ENCODE measurements at places on chromosomes 4 and X.

DNA sequence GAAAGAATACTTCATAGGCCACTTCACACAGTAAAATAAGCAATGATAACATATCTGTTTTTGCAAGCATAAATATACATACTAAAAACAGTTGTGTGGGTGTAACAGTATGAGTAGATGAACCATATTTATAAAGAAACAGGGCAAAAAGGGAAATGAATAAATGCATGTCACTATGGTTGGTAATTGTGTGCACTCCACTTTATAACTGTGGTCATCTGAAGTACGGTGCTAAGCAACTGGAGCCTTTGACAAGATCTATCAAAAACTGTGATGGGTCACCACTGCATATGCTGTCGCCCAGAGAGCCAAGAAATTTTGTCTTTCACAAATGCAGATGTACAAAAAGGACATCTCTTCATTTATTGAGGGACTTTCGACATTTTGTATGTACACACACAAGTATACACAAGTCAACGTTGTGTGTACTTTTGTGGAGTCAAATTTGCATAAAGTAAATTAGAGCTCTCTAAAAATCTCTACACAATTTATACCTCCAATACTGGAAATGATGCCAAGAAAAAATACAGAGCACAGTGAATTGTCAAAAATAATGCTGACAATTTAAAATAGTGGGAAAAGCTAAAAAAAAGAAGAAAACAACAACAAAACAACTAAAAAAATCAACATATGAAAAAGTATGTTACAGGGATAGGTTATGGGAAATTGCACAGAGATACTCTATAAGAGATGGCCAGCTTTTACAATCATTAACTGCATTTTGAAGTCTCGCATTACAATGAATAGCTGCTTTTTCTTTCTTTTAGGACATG lies 123.1 kb upstream of the ENPEP start:
- no peak for DNase-seq

DNA sequence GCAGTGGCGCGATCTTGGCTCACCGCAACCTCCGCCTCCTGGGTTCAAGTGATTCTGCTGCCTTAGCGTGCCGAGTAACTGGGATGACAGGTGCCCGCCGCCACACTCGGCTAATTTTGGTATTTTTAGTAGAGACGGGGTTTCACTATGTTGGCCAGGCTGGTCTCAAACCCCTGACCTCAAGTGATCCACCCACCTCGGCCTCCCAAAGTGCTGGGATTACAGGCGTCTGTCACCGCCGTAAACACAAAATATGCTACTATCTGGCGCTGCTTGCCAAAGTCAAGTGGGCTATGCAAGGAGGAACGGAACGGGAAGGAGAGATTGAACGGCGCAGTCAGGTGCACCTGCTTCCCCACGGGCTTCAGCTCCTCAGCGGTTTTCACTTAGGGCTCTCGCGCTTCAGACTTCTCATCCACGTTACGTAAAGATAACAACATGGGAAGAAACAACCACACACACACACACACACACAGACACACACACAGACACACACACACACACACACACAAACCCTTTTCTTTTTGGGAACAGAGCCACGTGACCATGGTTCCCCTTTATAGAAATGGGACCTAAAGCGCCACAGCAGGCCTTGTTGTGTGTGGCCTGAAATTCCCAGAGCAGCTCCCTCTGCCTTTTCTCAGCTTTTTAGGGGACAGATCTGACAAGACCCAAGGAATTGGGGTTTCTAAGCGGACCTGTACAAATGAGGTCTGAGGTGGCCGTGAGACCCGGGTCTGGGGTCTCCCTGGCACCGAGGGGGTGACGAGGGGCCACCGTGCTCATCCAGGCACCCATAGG lies 1.5 kb downstream of the P2RY8 start:
- no peak for DNase-seq

DNA sequence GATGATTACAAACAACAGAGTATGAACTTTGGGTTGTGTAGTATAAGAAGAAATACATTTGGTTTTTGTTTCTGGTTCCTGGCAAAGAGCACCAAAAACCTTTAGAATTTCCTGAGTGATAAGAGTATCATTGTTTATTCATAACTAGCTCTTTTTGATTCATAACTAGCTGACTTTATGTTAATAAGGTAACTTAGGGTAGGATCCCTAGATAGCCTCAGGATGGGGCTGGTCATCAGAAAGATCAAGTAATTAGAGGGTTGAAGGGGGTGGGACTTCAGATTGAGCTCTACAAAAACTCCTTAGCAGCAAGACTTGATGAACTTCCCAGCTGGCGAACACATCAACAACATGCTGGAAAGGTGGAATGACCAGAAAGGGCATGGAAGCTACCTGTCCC lies 166.5 kb downstream of the SCFD2 start:
- DNase-seq = no peak

DNA sequence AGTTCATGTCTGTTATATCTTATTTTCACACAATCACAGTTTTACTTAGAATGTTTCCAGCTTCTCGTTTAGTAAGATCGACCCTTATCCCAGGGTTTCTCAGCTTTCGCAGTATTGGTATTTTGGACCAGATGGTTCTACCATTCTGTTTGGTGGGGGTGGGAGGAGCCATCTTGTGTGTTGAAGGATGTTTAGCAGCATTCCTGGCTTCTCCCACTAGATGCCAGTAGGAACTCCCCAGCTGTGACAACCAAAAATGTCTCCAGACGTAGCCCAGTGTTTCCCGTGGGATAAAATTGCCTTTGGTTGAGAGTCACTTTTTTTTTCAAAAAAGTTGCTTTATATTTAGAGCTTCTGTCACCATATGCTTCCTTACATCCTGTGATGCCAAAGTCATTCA lies 90.9 kb upstream of the TLR2 start:
- DNase-seq = no peak

DNA sequence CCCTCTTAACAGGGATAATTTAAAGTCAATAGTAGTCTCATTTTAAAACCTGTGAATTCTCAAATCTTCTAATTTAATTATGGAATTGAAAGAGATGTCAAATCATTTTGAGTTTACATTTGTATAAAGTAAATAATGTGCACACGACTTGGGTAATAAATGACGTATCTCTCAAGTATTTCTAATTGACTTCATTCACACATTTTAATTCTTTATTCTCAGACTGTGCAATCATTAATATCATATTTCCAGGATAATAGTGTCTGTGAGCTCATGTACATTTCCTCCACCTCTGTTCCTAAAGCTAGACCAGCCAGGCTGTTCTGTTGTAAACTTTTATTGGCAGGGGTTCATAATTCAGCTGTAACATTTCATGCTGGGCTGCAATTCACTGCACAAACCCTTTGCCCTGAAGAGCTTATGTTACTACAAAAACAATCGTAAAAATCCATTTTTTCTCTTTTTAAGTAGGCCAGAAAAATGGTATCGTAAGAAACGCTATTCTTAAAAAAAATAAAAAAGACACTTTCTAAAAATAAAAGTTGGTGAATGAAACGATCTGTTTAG lies 1103.1 kb upstream of the TENM3 start:
- DNase-seq = peak; percentile 4

DNA sequence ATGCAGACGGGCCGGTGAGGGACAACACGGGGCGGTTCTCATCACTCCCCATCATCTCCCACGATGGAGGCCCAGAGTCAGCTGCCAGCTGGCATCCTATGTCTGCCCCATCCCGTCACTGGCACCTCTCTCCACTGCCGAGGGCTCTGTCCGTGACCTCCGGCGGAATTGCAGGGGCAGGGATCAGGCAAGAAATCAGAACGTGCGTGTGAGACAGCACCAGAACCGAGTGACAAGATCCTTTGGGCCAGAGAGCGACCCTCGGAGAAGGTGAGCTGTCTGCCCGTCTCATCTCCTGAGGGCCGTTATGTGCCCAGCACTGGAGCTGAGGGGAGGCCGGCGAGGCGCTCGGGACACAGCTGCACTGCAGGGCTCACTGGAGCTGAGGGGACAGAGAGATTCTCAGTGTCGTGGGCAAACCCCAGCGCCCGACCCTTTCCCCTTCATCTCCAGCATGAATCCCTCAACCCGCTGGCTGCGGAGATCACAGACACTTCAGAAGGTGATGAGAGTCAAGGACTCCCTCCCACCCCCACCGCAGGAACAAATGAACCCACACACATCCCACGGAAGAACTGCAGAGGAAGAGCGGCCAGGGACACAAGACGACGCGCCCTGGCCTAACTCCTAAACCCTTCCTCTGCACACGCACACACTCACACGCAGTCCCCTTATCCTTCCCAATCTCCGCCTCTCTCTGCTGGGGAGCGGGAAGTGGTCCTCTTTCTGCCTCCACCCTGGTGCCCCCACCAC lies 128.7 kb downstream of the AFAP1 start:
- DNase-seq = no peak

DNA sequence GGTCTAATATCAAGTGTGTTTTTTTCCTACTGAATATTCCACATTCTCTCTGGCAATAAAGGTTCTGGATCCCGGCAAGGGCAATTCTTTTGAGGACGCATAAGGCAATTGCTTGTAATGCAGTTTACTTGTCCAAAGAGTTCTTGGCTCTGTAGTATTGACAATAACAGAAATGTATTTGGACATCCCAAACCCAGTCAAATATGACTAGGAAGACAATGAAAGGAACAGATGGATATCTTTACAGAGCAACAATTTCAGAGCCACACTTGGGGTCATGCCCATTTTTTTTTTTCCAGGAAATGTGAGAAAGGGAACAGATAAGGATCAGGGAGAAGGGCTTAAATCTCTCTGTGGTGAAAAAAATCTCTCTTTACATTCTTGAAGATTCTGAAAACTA lies 12.2 kb downstream of the GK2 start:
- DNase-seq = no peak

GRCh38 chr4:10111067-10111801 lies 5.4 kb downstream of the WDR1 start:
- no peak for DNase-seq

- DNase-seq = no peak
These were observed 39.7 kb downstream of the IRS4 start for GRCh38 chrX:108696690-108697089.
